CD4-positive, alpha-beta T cell (primary cell): ENCODE measurements at places on chromosomes 2 and 18. TPM values are rescaled to one million over a fixed set of nuclear protein-coding genes. Genes with fewer than 3 reads are reported as not detected.

DNA sequence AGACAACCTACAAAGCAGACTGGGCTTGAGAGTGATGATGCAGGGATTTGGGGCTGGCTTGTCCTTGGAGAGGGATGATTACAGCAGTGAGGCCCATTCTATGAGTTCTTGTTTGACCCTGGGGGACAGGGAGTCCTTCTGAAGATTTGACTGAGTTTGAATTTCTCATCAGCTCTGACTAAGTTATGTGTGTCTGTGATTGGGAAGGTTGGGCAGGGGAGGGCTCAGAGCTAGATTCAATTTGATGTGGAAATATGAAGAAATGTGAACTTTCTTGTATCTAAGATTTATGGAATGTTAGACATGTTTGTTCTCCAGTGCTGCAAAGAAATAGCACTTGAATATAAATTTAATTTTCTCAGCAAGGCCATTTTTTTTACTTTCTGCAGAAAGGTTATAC is 19.9 kb upstream of the IL1R2 start:
- no peak for DNase-seq

The CCDC74B gene
- 0.38 TPM for total RNA-seq

- DNase-seq: no peak
Measured at GRCh38 chr2:20197192-20197591, 27.7 kb downstream of the SDC1 start.

- no peak for DNase-seq
Measured at GRCh38 chr2:13558368-13558767, 841.6 kb downstream of the TRIB2 start.

The ARPC2 gene
- 452 TPM for total RNA-seq

DNA sequence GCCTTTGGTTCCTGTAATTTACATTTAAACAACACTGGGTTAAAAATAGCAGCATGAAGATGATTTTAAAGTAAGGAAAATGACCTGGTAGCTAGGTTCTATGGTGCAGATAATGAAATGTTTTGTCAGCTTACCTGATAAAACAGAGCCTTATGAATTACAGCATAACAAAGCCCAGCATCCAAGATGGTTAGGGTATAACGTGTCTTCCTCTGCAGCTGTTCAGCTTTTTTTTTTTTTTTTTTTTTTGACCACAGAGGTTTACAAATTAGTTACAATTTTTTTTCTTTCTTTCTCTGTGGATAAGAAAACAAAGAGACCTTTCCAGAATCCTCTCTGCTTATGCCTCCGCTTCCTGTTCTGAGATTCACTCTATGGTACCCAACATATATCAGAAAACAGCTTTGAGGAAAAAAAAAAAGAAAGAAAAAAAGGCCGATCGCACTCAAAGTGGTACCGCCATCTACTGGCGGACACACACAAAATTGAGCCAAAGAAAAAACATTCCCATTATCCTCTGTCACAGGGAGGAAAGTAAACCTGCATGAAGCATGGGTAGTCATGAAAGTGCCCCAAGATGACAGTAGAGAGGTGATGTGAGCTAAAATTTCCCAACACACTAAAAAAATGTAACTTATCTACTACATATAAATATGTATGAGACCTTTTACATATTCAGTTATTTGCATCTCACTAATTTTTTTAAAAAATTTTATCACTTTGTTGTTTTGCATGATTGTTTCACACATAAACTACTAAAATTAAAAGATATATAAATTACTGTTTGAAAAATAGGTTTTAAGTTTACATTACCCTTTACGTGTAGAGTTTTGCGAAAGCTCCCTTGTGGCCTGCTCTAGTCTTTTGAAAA is at the start of gene SCN3A:
Gene SCN3A (minus strand): TSS at position 362 of the 871 bp plus-strand sequence. CDS start 27,656 bp downstream, outside the sequence.
- DNase-seq: no peak

GRCh38 chr2:237020090-237020489 is 65.6 kb upstream of the COPS8 start:
- DNase-seq: no peak

- DNase-seq: no peak
Measured at GRCh38 chr2:24871852-24872333, 48.1 kb downstream of the ADCY3 start.

The DSC3 gene
- total RNA-seq: not detected

DNA sequence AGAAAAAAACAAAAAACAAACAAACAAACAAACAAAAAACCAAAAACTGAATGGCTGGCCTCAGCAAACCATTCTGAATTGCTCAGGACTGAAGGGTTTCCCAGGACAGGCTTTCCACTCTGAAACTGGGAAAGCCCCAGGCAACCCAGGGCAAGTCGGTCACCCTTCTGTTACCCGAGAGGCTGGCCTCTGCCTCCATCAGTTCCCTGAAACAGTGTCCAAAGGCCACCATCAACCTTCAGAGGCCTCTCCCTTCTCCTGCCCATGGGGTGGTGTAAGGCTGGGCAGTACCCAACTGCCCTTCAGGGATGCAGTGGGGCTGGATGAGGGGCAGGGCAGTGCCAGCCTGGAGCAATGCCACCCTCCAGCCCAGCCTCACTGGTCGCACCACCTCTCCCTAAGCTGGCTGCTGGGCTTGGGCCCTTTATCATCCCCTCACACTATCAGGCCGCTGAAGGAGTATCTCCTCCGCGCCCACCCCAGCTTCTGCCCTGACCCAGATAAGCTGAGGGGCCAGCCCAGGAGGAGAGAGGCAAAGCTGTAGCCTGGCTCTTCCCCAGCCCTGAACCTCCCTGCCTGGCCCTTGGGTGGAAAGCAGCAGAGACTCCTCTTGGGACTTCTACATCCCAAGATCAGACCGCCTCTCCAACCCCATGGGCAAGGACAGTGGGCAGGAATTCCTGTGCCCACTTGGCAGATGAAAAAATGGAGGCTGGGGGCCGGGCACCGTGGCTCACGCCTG is 35.9 kb downstream of the ZFP36L2 start:
- no peak for DNase-seq

DNA sequence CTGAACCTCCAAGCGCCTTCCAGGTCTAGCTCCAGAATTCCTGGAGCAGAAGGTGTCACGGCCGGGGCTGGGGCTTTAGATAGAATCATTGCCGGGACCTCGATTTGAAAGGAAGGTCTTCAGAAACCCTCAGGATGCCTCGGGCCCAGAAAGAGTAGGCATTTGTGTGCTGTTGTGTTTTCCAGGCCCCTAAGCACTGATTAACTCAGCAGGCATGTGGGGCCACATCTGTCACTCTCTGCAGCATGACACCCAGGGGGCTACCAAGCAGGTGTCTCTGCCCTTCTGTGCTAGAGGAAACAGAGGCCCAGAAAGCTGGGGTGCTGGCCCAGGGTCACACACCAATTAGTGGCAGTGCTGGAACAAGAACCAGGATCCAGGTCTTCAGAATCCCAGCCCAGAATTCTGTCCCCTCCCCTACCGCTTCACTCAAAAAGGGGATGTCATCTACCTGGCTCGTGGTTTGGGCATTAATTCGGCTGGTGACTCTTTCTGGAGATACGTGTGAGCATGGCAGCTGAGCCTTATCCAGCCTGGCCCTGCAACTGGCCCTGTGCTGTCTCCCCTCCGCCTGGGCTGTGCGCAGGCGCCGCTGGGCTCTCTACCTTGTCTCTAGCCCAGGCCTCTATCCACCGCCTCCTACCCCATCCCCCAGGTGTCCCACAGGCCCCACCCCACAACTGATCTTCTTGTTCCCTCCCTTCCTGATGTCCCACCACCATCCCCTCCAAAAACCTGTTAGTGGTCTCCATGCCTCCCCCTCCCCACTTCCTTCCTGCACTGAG is 245.4 kb downstream of the ATAD2B start:
- no peak for DNase-seq

- DNase-seq: no peak
Measured at GRCh38 chr2:64151476-64151875, 7.3 kb upstream of the PELI1 start.

The TSPYL6 gene
- not detected for total RNA-seq

The PDE11A gene
- total RNA-seq: not detected

- no peak for DNase-seq
Measured at GRCh38 chr2:127388423-127389164, 819 bp upstream of the MAP3K2 start.

The CRYBA2 gene
- not detected for total RNA-seq

DNA sequence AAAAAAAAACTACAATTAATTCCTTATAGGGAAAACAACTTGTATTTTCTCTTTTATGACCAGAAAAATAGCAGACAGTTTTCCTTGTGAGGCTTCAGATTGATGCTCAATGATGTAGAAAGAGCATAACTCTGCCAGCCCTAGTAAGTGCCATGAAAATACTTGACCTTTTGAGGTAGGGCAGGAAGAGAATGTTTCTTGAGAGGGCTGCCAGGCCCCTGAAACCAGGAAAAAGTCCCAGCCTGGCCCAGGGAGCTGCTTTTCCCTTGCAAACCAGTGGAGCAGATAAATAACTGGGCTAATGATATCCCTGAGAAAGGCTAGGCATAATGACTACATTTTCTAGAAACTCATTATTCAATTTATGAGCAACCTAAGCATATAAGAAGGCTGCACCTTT is 126.8 kb downstream of the SLC8A1 start:
- no peak for DNase-seq

DNA sequence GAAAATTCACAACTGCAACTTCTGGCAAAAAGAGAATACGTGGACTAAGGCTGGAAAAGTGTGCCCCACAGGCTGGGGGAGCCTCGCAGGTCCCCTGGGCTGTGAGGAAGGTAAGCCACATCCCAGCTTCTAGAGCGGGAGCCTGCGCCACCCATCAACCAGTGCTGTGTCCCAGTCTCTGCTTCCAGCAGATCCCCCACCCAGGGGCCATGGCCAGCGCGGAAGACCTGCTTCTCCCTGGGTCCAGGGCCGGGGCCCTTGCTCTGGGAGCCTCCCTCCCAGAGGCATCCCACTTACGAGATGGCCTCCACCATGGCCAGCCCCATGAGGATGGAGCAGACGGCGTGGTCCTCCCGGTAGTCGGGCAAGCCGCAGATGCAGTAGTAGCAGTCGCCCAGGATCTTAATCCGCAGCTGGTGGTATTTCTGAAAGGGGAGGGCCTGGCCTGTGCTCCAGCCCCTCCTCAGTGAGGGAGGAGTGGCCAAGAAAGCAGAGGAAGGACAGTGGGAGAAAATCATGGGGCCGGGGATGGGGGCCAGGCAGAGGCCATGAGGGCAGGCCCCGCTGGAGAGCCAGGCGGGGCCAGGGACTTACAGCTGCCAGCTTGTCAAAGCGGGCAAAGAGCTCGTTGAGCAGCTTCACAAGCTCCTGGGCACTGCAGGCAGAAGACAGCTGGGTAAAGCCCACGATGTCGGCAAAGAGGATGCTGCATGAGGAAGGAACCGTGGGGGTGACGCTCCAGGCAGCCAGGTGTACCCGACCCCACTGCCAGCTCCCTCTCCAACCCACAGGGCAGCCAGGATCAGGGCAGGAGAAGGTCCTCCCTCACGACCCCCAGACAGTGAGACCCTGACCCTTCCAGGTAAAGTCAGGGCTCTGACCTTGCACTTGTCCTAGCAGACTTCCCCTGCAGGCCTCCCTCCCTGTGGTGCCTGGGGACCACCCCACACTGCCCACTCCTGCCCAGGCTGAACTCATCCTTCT is 48.0 kb downstream of the CENPO start:
- no peak for DNase-seq

The METAP1D gene
- total RNA-seq: 7.2 TPM

DNA sequence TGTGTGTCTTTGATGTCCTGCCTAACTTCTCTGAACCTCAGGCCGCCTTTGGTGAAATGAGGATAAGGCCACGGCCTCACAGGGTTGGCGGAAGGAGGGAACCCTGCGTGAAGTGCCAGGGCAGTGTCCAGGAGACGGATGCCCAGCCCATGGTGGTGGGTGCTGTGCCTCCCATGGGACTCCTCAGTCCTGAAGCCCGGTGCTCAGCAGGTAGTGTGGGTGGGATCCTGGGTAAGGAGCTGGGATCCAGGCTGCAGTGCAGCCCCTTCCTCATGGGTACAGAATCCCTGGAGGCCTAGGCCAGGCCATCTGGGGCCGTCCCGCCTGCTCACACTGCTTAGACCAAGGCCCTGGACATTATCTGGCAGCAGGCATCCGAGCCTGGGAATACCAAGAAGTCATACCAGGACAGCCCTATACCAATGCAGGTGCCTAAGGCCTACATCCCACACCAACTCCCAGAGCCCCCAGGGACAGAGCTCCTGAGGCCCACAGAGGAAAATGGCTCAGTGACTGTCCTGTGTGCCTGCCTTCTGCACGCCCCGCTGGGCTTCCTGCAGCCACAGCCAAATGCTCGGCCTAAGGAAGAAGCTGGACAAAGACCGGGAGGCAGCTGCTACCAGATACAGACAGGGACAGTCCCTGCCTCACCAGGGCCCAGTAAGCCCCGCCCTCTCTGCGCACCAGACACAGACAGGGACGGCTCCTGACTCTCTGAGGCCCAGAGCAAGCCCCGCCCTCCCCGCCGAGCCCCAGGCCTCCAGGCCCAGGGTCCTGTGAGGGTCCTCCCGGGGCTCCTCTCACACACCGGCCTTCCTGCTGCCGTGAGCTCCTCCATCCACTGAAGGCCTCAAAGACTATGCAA is 78.0 kb downstream of the NDUFA10 start:
- no peak for DNase-seq

The MEIS1 gene
- not detected for total RNA-seq

The SLC5A7 gene
- not detected for total RNA-seq

The CNNM3 gene
- 48.7 TPM for total RNA-seq

GRCh38 chr2:170148161-170148560 is 29.8 kb upstream of the MYO3B start:
- DNase-seq: no peak

GRCh38 chr18:65753520-65753919 is 2.7 kb downstream of the CDH7 start:
- DNase-seq: no peak

The FBXO36 gene
- 0.52 TPM for total RNA-seq

The NHEJ1 gene
- total RNA-seq: 7.2 TPM

DNA sequence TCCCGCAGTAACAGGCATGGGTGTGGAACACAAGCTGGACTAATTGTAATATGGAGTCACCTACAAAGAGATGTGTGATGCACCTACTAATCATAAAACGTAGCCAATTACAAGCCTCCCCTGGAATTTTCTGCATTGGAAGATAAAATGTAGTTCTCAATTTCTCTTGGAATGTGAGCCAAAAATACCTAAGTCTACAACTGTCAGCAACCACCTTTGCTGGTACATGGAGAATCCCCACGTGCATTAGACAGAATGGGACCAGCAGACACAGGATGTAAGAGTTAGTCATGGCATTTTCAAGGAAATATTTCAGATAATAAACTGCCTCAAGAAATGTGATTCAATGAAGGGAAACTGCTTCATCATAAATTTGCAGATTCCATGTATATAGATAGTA is 85.6 kb upstream of the DCC start:
- DNase-seq: no peak

The MEP1B gene
- total RNA-seq: not detected

The SCTR gene
- not detected for total RNA-seq
